ENCODE measurements at places on chromosomes 13 and 19. TPM values are rescaled to one million over a fixed set of nuclear protein-coding genes. Genes with fewer than 3 reads are reported as not detected.
A peak's percentile ranks its signal among the peaks of the same experiment; 100 is the strongest.

DNA sequence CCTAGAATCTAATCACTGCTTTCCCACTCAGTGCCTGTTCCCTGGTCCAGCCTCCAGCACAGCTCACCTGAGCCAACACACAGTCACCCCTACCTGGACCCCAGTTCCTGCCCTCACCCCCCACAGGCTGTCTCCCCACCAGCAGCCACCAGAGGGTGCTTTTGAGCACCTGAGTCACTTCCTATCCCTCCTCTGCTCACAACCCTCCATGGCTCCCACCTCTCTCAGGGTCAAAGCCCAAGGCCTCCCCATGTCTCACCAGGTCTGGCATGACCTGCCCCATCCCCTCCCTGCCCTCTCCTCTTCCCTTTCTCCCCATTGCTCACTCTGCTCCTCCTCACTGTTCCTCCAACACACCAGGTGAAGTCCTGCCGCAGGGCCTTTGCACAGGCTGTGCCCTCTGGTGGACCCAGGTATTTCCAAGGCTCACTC, 7.1 kb upstream of the DPP9 start:
- DNase-seq = no peak

GRCh38 chr19:15279326-15279904, 47.2 kb upstream of the EPHX3 start:
- no peak for DNase-seq

The GRIN2D gene
- total RNA-seq = not detected

- no peak for DNase-seq
These were observed 232.2 kb downstream of the DLEU7 start for GRCh38 chr13:50611117-50611781.

- no peak for DNase-seq
These were observed 108.7 kb downstream of the ESD start for GRCh38 chr13:46688306-46688705.

- DNase-seq = no peak
These were observed 15.7 kb downstream of the HMGB1 start for GRCh38 chr13:30450066-30450465.

DNA sequence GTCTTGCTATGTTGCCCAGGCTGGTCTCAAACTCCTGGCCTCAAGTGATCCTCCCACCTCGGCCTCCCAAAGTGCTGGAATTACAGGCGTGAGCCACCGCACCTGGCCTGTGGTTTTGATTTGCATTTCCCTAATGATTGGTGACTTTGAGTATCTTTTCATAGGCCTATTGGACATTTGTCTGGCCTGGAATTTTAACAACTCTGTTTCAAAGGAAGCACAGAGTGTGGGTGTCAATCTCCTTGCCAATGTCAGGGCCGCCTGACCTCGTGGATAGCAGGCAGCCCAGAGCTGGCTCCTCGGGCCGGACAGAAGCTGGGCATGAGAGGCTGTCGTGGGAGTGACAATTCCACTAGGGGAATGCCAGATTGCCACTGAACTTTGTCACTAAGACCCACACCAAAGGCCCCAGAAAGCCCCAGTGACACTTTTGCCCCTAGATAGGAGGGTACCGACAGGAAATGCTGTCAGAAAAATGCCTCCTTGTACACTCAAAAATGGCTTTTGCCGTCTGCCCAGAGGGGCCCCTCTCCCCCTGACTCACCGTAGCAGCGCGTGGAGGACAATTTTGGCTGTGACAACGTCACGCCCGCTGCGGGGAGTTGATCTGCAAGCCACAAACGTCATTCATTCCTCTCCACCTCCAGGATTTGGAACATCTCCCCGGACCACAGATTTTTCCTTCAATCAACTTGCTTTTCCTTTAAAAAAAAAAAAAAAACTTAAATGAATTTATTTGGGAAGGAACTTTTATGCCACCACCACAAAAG, 11.7 kb upstream of the ADGRE5 start:
- DNase-seq = no peak

DNA sequence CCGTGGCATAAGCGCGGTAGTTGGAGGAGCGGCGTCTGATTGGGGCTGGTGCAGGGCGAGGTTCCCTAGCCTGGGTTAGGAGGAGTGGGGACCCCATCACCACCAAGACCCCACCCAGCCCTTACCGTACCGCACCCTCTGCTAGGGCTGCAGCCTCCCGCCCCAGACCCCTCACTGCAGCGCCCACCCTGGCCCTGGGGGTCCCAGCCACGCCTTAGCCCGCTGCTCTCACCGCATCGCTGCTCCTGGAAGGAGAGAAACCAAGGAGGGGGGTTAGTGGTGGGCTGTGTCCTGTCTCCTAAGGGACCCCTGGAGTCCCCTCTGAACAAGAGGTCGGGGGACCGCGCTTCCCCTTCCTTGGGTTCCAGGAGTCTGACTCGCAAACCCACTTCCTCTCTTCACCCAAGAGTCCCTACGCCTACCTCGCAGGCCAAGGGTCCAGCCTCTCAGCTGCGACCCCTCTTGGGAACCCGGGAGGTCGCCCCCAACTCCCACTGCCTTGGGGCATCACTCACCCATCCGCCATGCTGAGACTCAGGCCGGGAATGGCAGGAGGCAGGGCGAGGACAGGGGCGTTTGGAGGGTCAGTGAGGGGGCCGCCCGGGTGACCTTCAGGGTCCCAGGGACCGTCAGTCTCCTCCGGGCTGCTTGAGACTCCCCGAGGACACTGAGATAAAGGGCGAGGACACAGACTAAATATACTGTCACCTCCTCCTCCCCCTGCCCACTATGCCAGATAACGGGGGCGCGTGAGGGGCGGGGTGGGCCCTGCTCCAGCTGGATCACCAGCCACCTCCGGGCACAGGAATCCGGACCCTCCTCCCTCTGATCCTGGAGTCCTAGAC, at the start of gene TNNI3:
Gene TNNI3 (minus strand): TSS at position 669 of the 845 bp plus-strand sequence. CDS start 143 bp downstream, at position 526.
- no peak for DNase-seq

The RAB8A gene
- 78.5 TPM for total RNA-seq

The MAG gene
- total RNA-seq = not detected

DNA sequence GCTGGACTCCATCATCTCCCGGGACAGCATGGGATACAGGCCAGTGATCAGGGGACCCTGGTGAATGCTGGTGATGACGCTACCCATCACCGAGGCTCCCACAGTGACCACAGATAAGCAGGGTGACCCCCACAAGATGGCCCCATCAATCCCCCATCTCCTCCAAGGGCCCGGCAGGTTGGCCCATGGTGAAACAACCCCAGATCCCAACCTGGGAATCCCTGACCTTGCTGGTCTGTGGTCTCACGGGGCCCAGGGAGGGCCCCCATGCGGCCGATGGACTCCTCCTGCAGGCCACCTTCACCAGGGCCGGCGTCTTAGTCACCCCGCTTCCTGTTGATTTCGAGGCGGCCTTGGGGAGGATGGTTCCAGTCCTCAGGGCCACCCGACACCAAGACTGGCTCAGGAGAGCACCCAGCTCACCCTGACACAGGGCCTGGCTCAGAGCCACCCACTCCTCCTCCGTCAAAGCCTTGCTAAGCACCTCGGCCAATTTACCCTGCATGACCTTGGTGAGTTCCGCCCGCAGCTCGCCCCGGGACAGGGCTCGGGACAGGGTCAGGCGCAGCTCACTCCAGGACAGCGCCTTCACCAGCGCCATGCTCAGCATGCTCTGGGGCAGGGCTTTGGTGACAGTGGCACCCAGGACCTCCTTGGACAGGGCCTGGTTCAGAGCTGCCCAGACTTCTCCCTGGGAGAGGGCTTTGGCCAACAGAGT, 10.0 kb downstream of the IQCN start:
- no peak for DNase-seq

GRCh38 chr13:72889495-72889894, 107.6 kb downstream of the PIBF1 start:
- DNase-seq = no peak

GRCh38 chr13:56720841-56721240, 419.9 kb upstream of the PRR20A start:
- DNase-seq = no peak

- no peak for DNase-seq
These were observed 9.4 kb upstream of the CACNG6 start for GRCh38 chr19:53982001-53982451.

DNA sequence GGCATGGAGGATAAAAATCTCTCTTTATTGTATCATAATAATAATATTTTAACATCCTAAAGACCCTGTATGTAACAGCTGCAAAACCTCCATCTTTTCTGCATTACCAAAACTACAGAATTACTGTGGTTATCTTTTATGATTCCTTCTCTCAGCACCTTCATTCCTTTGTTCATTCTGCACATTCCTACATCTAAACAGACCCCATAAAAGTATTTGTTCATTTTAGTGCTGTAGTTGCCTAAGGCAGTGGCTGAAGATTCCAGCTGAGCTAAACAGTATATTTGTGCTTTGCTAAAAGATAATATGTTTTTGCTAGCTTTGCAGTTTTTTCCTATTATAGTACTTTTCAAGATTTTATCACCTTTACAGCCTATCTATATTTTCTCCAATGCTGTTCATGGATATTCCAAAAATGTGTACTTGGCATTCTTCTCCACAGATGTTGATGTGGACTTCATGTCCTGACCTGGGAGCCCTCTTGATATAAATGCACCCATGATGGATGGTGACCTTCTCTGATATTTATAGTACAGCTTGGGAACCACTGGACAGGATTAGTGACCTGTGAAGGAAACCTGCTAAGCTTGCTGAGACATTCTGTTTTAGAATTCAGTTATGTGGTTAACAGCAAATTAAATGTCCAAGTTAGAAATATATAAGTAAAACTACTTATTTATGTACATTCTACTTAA, 2832.9 kb upstream of the PCDH20 start:
- DNase-seq = no peak

- DNase-seq = peak; percentile 41
These were observed 144.5 kb upstream of the ZNF536 start for GRCh38 chr19:30227661-30228112.

- DNase-seq = no peak
These were observed 4.8 kb upstream of the GJA3 start for GRCh38 chr13:20165417-20166257.

GRCh38 chr19:51187395-51188226, 37.3 kb upstream of the CD33 start:
- DNase-seq = no peak

DNA sequence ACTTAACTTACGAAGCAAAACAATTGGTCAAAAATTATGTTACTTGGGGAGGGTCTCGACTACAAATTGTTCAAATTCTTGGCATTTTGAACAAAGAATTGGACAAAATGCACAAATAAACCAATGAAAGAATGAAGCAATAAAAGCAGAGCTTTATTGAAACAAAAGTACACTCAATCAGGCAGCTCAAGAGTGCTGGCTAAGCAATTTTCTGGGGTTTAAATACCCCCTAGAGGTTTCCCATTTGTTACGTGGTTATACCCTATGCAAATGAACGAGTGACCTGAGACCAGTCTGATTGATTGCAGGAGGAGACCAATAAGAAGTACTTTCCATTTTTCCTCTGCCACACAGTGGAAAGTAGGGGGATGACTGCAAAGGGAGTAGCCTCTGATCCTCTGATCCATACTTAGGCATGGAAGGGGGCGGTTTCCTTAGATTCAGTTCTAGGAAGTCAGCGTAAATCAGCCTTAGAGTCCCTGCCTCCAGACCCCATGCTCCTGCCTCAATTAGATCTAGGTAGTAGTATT, 228.6 kb downstream of the EFNB2 start:
- DNase-seq = no peak

GRCh38 chr19:13155472-13156359, 5.5 kb downstream of the IER2 start:
- DNase-seq = peak; percentile 82

- DNase-seq = peak; percentile 68
These were observed at the start of gene KATNAL1 for GRCh38 chr13:30307194-30307970. Gene KATNAL1 (minus strand): TSS chr13:30307551. CDS start chr13:30283777, 23,774 bp downstream.

The VSTM1 gene
- total RNA-seq = not detected

Measured in LHCN-M2 (cell line).